ENCODE measurements at places on chromosomes 5 and 9. TPM values are rescaled to one million over a fixed set of nuclear protein-coding genes. Genes with fewer than 3 reads are reported as not detected.

- DNase-seq, result no peak
Measured at GRCh38 chr5:148785223-148785622, 41.2 kb upstream of the ADRB2 start.

RIGI gene
- 11.3 TPM for total RNA-seq

WDR55 gene
- total RNA-seq, result 19.9 TPM

GRCh38 chr5:144832416-144832815 lies 661.7 kb downstream of the KCTD16 start:
- no peak for DNase-seq

DNA sequence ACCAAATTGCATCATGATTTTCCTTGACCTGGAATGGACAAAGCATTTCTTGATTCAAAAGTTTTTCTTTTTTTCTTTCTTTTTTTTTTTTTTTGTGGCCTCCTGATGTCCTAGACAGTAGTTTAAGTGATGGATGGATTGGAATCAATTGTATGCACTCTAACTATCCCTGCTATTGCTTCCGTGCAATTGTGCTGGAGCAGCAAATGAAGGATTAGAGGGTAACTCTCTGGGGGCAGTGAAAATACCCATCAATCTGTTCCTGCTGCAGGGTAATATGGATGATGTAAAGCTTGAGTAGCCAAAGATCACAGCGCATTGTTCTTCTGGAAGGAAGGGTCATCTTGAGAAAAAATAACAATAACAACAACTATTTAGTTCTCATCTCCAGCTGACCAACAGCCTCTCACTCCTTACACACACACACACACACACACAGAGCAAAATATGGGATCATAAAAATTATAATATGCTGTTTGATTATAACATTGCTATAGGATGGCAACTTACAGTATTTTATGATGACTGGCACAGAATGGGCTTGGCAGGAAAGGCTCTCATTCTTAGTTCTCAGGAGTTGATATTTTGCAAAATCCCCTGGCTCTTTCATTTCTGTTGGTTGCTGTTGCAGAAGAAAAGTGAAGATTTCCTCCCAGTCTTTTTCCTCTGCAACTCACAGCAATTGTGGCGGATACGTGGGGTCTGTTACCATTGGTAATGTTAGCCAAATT lies 160.9 kb upstream of the DMAC1 start:
- DNase-seq, result no peak

GRCh38 chr5:53360811-53361210 lies 119.6 kb upstream of the FST start:
- DNase-seq, result no peak

DNA sequence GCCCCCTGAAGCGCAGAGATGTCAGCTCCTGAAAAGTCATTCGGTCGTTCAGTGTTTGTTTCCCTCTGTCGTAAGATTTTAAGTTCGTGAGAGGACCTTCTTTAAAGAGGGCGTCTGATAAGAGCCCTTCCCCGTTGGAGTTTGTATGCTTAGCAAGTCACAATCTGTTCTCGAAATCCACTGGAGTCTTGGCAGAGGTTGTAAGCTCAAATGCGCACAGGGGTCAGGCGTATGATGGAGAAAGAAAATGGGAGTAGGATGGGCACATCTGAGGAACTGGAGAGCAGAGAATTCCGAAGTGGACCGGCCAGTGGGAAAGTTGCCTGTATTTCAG lies 710 bp downstream of the HSD17B4 start:
- DNase-seq, result no peak

PCDHB10 gene
- total RNA-seq, result 3.2 TPM

BTF3 gene
- total RNA-seq, result 537 TPM

SLCO4C1 gene
- total RNA-seq, result not detected

DNA sequence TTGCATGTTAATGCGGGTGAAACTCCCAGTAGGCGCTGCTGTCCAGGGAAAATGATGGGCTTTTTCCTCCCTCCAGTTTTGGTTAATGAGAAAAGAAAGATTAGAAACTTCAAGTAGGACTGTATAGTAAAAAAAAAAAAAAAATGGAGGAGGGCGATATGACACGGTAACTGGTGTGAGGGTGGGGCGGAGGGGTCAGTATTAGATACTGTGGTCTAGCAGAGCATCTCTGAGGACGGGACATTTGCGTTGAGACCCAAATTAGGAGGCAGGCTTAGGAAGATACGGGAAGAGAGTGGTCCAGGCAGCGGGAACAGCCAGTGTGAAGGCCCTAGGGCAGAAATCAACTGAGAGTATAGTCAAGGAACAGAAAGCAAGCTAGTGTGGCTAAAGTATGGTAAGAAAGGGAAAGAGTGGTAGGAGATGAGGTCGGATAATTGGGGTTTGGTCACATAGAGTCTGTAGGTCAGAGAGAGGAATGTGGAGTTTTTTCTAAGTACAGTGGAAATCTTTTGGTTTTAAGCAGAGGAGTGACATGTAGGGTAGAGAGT lies 707 bp downstream of the RMND5B start:
- DNase-seq, result no peak

RMI1 gene
- 2.9 TPM for total RNA-seq

GRCh38 chr9:33620738-33621439 lies 96.8 kb downstream of the ANKRD18B start:
- DNase-seq, result no peak

GRCh38 chr5:56670916-56671315 lies 144.4 kb upstream of the MAP3K1 start:
- DNase-seq, result no peak

GRCh38 chr9:357560-357959 lies 142.9 kb downstream of the DOCK8 start:
- no peak for DNase-seq

- no peak for DNase-seq
Measured at GRCh38 chr5:168047669-168048111, 243.8 kb upstream of the WWC1 start.

ZCCHC7 gene
- 15.2 TPM for total RNA-seq

CDX1 gene
- not detected for total RNA-seq

DNA sequence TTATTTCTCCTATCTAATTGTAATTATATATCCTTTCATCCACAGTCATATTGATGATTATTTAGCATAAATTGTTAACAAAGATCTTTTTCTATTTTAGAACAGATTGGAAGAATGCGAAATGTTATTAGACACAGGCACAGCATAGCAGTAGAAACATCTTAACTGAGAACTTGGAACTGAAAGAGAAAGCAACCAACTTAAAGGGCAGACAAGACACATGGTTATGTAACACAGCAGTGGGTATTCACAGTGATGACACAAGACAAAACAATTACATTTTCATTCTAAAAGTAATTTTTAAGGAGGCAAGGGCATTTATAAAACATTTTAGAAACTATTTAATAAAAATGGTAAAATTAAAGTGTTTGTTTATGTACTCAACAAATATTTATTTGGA lies 57.7 kb upstream of the MEF2C start:
- DNase-seq, result no peak

CCDC187 gene
- not detected for total RNA-seq

BTNL9 gene
- 34.1 TPM for total RNA-seq

SLC45A2 gene
- not detected for total RNA-seq

MCCC2 gene
- total RNA-seq, result 30.7 TPM

DNA sequence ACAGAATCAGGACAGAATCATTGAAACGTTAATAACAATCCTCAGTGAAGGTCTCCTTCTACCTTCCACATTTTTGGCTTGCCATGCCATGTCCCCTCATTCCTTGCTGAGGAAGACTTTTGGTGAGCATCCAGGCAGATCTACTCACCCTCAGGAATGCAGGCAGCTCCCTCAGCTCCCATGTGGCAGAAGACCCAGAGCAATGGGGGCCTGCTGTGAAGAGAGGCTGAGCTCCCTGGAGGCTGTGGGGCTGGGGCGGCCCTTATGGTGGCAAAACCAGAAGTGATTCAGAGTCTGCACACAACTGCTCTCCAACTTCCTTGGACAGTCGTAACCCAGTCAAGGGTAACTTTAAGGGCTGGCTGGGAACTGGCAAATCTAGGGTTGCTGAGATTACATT lies 247.2 kb upstream of the EFNA5 start:
- no peak for DNase-seq

GRCh38 chr5:116494784-116495450 lies 79.7 kb downstream of the SEMA6A start:
- DNase-seq, result no peak

DNA sequence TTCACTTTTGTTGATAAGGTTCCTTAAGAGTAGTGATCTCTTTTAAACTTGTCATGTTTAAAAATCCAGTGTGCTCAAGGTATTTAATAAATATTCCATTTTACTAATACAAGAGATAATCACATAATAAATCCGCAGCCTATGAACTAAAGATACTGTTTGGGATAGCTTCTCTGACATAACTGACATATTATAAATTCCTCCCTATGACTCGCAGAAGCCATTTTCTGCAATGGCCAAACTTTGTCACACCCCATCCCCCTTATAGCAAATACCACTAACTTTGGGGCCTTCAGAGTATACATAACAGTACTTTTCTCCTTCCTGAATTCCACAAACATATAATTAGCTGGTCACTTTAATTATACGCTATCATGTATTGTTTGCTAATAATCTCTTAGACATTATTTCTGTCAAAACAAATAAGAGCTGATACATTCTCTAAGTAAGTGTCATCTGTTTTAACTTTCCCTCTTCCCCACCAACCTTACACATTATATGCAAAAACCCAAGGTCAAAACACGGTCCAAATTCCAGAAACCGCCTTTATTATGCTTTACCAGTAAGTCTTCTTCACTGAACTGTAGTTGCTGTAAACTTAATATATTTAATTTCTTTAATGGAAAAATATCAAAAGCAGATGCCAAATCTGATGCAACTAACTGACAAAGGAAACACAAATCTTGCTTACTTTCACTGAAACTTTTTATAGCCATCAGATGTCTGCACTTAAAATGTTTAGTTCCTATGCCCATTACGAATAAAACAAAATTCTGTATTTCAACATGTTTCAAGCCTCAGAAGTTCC lies 971 bp downstream of the TMEM267 start:
- DNase-seq, result no peak

DNA sequence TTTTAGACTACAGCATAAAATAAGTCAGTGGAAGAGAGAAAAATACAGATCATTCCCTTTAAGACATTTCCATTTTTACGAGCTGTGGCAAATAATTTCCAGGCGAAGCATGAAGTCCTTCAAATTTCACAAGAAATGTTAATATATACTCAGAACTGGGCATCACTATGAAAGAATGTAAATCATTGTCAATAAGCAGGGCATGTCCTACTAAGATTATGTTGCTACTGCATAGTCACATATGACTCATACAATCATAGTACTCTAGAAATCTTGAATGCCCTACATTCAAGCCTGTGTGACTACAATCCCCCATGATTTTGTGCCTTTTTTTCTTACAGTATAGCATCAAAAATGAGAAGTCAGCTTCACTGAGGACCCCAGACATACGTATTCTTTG lies 485.2 kb upstream of the FTMT start:
- DNase-seq, result no peak

- DNase-seq, result no peak
Measured at GRCh38 chr9:96553070-96553469, 66.6 kb downstream of the CDC14B start.

GRCh38 chr5:34535433-34535832 lies 120.7 kb upstream of the RAI14 start:
- DNase-seq, result no peak

HTR4 gene
- 2.9 TPM for total RNA-seq

WDR36 gene
- total RNA-seq, result 27.5 TPM

ZNG1A gene
- total RNA-seq, result 19.4 TPM

- DNase-seq, result no peak
Measured at GRCh38 chr5:109819878-109820277, 130.2 kb downstream of the MAN2A1 start.

KCNMB1 gene
- 4.9 TPM for total RNA-seq

GRCh38 chr5:145777445-145778063 lies 57.6 kb downstream of the PRELID2 start:
- no peak for DNase-seq

TRPM3 gene
- 0.25 TPM for total RNA-seq

GRCh38 chr5:151030379-151030778 lies 10.0 kb downstream of the GPX3 start:
- no peak for DNase-seq

TAF11L11 gene
- not detected for total RNA-seq

IFNK gene
- not detected for total RNA-seq

AIF1L gene
- 16.2 TPM for total RNA-seq

DNA sequence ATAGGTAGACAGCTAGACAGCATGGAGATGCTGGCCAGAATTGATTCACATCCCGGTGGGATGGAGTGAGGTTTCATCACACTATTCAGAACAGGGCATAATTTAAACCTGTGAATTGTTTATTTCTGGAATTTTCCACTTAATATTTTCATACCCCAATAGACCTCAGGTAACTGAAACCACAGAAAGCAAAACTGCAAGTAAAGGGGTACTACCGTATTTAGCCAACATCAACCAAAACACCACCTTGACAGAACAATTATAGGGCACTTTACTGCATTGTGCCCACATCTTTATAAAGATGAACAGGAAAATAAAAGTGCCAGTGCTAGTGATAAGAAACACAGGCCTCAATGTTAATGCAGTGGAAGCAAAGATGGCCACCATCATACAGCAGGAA lies 7.5 kb downstream of the SERINC5 start:
- no peak for DNase-seq

GRCh38 chr5:79840084-79840990 lies 150.7 kb downstream of the CMYA5 start:
- DNase-seq, result peak; percentile 49

CRHBP gene
- total RNA-seq, result 5.9 TPM

- DNase-seq, result no peak
Measured at GRCh38 chr9:95516734-95517558, at the start of gene PTCH1. Gene PTCH1 (minus strand): TSS chr9:95516971.

SLC4A9 gene
- total RNA-seq, result 0.25 TPM

DNA sequence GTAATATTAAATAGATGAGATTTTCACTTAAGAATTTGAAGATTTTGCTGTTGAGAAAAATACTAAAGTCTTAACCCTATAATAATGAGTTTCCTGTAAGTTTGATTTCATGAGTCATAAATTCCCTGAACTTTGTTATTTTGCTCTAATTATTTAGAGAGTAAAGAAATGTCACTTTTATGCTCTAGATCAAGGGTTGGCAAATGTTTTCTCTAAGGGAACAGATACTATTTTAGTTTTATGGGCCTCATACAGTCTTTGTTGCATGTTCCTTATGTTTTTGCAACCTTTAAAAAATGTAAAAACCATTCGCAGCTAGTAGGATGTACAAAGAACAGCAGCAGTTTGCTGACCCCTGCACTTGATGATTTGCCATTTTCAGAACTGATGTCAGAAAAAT lies 480 bp upstream of the TXNDC8 start:
- DNase-seq, result no peak

PCDHGA11 gene
- total RNA-seq, result 6.6 TPM

SLC6A7 gene
- total RNA-seq, result 0.25 TPM

TSSK1B gene
- total RNA-seq, result 1.2 TPM

DNA sequence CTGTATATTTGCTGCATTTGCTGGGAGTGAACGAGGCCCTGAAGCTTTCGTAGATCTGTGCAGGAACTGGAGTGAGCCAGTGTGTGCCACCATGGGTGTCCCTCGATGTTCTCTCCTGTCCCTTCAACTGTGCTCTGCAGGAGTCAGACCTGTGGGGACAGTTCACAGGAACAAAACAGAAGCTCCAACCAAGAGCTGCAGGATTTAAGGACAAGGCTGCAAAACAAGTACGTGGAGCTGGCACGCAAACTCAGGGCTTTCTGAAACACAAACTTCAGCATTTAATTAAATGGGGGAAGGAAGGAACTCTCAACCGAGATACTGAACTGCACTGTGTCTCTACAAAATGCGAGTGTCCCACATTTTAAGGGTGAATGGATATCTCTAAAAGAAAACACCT lies 24.2 kb downstream of the BASP1 start:
- DNase-seq, result no peak

MSMP gene
- total RNA-seq, result not detected
